ENCODE measurements at places on chromosomes 11 and 22. TPM values are rescaled to one million over a fixed set of nuclear protein-coding genes. Genes with fewer than 3 reads are reported as not detected.

GRCh38 chr11:22460181-22460580 is 122.0 kb downstream of the SLC17A6 start:
- no peaks in the 10 kb centered on the region for H3K4me1 ChIP-seq
- no peak overlapping the region for H3K27ac ChIP-seq
- H3K4me3 ChIP-seq: no peak overlapping the region
- H3K27me3 ChIP-seq: no peaks in the 10 kb centered on the region
- no peaks in the 10 kb centered on the region for H3K36me3 ChIP-seq
- DNase-seq: no peak

GRCh38 chr11:117929142-117929915 is at the start of gene TMPRSS13:
Gene TMPRSS13 (minus strand): TSS chr11:117929402. CDS start chr11:117929307, 95 bp downstream.
- H3K27me3 ChIP-seq: no peaks in the 10 kb centered on the region
- no peak for DNase-seq
- H3K4me1 ChIP-seq: peaks cover 44% of the 10 kb centered on the region
- H3K4me3 ChIP-seq: no peak within 1 kb of the TSS
- no peaks in the 10 kb centered on the region for H3K36me3 ChIP-seq

- no peak overlapping the region for H3K4me3 ChIP-seq
- no peaks in the 10 kb centered on the region for H3K4me1 ChIP-seq
- DNase-seq: no peak
- no peak overlapping the region for H3K27ac ChIP-seq
- no peaks in the 10 kb centered on the region for H3K27me3 ChIP-seq
Measured at GRCh38 chr22:42664976-42665831, 16.0 kb upstream of the CYB5R3 start.

OTUB1 gene
- 85.0 TPM for total RNA-seq

- H3K4me1 ChIP-seq: no peaks in the 10 kb centered on the region
- H3K4me3 ChIP-seq: no peak overlapping the region
- H3K36me3 ChIP-seq: no peaks in the 10 kb centered on the region
- H3K27me3 ChIP-seq: peaks cover 6% of the 10 kb centered on the region
- no peak for DNase-seq
Measured at GRCh38 chr22:22185844-22186499, 58.6 kb upstream of the VPREB1 start.

C11orf21 gene
- 8.8 TPM for total RNA-seq

AMPD3 gene
- total RNA-seq: 10.8 TPM

DNA sequence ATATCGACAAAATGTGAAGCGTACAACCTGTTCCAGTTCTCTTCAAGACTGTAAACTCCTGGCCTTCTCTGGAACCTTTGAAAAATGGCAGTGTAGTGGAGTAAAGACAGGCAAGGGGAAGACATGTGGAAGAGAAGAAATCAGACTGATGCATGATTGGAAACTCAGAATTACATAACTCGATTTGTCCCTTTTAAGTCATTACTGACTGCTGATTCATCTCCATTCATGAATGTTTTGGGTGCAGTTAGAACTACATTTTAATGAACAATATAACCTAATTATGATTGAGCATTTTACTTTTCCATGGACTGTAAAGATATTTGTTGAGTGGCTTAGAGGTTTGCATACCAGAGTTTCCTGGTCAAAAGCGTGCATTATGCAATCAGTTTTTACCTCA is 32.9 kb downstream of the FAT3 start:
- no peak for DNase-seq
- H3K36me3 ChIP-seq: no peaks in the 10 kb centered on the region
- H3K4me1 ChIP-seq: no peaks in the 10 kb centered on the region
- H3K4me3 ChIP-seq: no peak overlapping the region

GRCh38 chr22:38257181-38257580 is 15.6 kb downstream of the TMEM184B start:
- no peak for DNase-seq
- no peak overlapping the region for H3K27ac ChIP-seq
- no peaks in the 10 kb centered on the region for H3K36me3 ChIP-seq
- H3K4me3 ChIP-seq: no peak overlapping the region
- H3K27me3 ChIP-seq: no peaks in the 10 kb centered on the region
- no peaks in the 10 kb centered on the region for H3K4me1 ChIP-seq

FOXRED2 gene
- total RNA-seq: 23.7 TPM

VSIG10L2 gene
- not detected for total RNA-seq

THRSP gene
- total RNA-seq: not detected

PHF21B gene
- total RNA-seq: not detected

DNA sequence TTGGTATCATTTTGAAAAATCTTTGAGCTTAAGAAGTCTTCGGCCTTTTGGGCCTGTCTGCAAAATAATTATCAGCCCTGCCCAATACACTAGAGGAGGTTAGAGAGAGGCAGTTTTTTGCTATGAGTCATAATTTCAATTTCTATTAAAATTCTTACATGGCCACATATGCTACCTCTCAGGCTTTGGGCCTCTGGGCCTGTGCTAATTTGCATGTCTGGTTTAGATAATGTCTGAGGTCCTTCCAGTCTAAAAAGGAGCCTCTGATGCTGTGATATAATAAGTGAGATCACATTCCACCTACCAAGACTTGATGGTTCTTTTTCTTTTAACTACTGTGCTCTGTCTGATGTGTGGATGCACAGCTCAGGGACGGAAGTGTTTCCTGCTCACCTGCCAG is 70.8 kb downstream of the KCNJ1 start:
- no peak overlapping the region for H3K27ac ChIP-seq
- H3K27me3 ChIP-seq: no peaks in the 10 kb centered on the region
- H3K4me3 ChIP-seq: no peak overlapping the region
- no peaks in the 10 kb centered on the region for H3K4me1 ChIP-seq
- H3K36me3 ChIP-seq: peaks cover 31% of the 10 kb centered on the region

TPBGL gene
- 0.09 TPM for total RNA-seq

- H3K4me3 ChIP-seq: no peak overlapping the region
- no peak overlapping the region for H3K27ac ChIP-seq
Measured at GRCh38 chr22:39234472-39234787, 10.4 kb downstream of the PDGFB start.

DNA sequence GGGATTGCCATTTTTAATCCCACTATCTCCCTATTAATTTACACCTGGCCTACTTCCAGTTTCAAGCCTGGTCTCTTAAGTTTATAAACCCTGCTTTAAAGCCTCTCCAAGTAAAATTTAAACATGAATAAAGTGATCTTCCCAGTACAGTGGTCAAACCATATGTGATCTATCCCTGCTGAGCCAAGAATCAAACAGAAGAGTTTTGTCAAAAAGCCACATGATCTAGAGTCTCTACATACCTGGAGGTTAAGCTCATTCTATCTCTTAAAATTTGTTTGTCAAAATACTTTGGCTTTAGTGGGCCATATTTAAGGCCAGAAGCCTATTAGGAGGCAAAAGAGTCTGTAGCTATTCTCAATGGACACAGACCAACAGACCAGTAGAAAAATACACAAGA is 42.9 kb upstream of the DDI1 start:
- DNase-seq: no peak
- H3K4me1 ChIP-seq: no peaks in the 10 kb centered on the region
- no peak overlapping the region for H3K27ac ChIP-seq
- no peak overlapping the region for H3K4me3 ChIP-seq

- DNase-seq: no peak
- H3K27me3 ChIP-seq: no peaks in the 10 kb centered on the region
- H3K4me1 ChIP-seq: peaks cover 4% of the 10 kb centered on the region
Measured at GRCh38 chr11:129749141-129749540, 66.5 kb upstream of the TMEM45B start.

GRCh38 chr11:57700425-57700824 is 11.6 kb downstream of the MED19 start:
- H3K4me1 ChIP-seq: no peaks in the 10 kb centered on the region
- H3K27me3 ChIP-seq: no peaks in the 10 kb centered on the region
- H3K4me3 ChIP-seq: no peak overlapping the region
- no peak for DNase-seq
- no peak overlapping the region for H3K27ac ChIP-seq

LRRC4C gene
- not detected for total RNA-seq

CNIH2 gene
- total RNA-seq: 2.8 TPM

YPEL1 gene
- total RNA-seq: 2.4 TPM

PATE4 gene
- not detected for total RNA-seq

GRCh38 chr11:62015615-62016014 is 48.2 kb upstream of the FTH1 start:
- H3K27me3 ChIP-seq: no peaks in the 10 kb centered on the region
- H3K36me3 ChIP-seq: no peaks in the 10 kb centered on the region
- DNase-seq: no peak
- H3K27ac ChIP-seq: no peak overlapping the region
- no peak overlapping the region for H3K4me3 ChIP-seq

DNA sequence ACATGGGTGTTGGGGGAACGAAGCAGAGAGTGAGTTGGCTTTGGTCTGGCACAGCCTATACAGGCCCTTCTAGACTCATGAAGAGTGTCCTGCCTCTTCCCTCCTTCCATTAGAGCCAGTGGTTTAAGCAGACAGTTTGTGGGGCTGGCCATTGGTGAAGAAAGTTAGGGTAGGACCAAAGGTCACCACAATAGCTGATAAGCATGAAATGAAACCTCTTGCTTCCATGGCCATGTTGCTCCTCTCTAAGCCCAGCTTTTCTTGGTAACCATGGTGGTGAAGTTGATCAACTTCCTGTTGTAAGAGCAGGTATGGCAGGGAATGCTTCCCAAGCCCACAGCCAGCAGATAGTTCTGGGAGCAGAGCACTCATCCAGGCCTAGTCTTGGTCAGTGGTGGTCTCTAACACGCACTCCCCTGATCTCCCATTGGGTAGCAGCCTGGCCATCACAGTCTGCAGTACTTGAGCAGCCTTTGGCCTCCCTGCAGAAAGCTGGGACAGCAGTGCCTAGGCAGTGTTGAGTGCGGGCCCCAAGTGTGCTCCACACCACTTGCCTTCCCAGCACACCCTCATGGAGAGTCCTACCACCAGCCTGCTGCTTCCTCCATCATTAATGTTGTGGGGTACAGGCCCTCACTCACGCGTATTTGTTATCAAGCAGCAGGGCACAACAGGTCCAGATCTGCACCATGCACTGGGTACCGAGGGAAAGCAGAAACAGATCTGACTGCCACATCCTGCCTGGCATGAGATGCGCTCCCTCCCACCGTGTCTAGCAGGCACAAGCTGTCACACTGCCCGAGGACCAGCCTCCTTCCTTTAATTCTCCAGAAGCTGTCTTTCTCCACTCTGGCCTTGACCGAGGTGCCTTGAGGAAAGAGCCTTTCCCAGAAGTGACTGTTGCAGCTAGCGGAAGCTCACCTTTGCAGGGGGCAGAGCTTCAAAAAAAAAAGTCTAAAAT is 65.8 kb upstream of the SUSD2 start:
- H3K27ac ChIP-seq: no peak overlapping the region
- no peaks in the 10 kb centered on the region for H3K27me3 ChIP-seq
- no peaks in the 10 kb centered on the region for H3K4me1 ChIP-seq
- no peak overlapping the region for H3K4me3 ChIP-seq
- peaks cover 20% of the 10 kb centered on the region for H3K36me3 ChIP-seq
- no peak for DNase-seq

C22orf31 gene
- total RNA-seq: not detected

- DNase-seq: no peak
- no peaks in the 10 kb centered on the region for H3K36me3 ChIP-seq
- no peaks in the 10 kb centered on the region for H3K27me3 ChIP-seq
Measured at GRCh38 chr11:43035086-43035485, 276.7 kb upstream of the API5 start.

DNA sequence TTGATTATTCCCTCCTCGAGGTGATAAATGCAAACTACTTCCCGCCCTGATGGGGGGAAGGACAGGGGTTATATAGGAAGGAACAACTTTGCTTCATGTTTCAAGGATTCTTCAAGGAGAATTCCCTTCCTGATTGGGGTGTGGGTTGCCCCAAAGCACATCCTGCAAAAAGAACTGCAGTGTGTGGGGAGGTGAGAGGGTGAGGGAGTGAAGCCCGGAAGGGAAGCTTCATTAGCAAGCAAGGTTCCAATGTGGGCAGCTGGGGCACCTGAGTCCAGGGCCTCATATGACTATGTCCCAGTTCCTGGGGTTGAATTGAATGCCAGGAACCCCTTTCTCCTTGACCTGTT is 326.0 kb downstream of the MN1 start:
- no peaks in the 10 kb centered on the region for H3K4me1 ChIP-seq
- H3K27ac ChIP-seq: no peak overlapping the region
- no peaks in the 10 kb centered on the region for H3K27me3 ChIP-seq
- no peak overlapping the region for H3K4me3 ChIP-seq

GRCh38 chr22:49785841-49786471 is 41.7 kb downstream of the BRD1 start:
- no peaks in the 10 kb centered on the region for H3K27me3 ChIP-seq
- DNase-seq: no peak
- H3K4me3 ChIP-seq: no peak overlapping the region
- peaks cover 16% of the 10 kb centered on the region for H3K36me3 ChIP-seq

DNA sequence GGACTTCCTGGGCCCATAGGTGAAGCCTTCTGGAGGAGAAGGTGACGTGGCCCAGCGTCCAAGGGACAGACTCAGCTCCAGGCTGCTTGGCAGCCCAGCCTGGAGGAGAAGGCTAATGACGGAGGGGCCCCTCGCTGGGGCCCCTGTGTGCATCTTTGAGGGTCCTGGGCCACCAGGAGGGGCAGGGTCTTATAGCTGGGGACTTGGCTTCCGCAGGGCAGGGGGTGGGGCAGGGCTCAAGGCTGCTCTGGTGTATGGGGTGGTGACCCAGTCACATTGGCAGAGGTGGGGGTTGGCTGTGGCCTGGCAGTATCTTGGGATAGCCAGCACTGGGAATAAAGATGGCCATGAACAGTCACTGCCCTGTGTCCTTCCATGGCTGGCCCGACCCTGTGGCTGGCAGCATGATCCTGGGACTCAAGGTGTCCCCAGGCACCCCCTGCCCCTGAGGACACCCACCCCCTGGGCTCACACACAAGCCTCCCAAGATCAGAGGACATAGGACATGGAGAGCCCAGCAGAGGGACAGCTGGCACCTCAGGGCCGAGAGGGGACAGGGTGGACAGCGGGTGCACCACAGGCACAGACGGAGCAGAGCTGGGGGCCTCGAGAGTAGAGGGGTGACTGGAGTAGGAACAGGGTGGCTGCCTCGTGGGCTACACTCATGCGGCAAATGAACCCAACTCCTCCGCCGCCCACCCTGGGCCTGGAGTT is 10.1 kb downstream of the SIGIRR start:
- H3K36me3 ChIP-seq: no peaks in the 10 kb centered on the region
- no peak overlapping the region for H3K4me3 ChIP-seq
- no peaks in the 10 kb centered on the region for H3K27me3 ChIP-seq
- DNase-seq: no peak
- H3K27ac ChIP-seq: no peak overlapping the region

GRCh38 chr11:121099885-121100284 is 1.2 kb upstream of the TECTA start:
- no peaks in the 10 kb centered on the region for H3K27me3 ChIP-seq
- H3K27ac ChIP-seq: no peak overlapping the region
- no peak for DNase-seq

TMPRSS5 gene
- total RNA-seq: 0.26 TPM

NXPE2 gene
- not detected for total RNA-seq

PELI3 gene
- 6.6 TPM for total RNA-seq

GRCh38 chr11:109795234-109795633 is 298.0 kb upstream of the ZC3H12C start:
- no peaks in the 10 kb centered on the region for H3K27me3 ChIP-seq
- H3K27ac ChIP-seq: no peak overlapping the region
- no peaks in the 10 kb centered on the region for H3K4me1 ChIP-seq
- no peak for DNase-seq
- no peaks in the 10 kb centered on the region for H3K36me3 ChIP-seq
- no peak overlapping the region for H3K4me3 ChIP-seq

- no peak for DNase-seq
- no peaks in the 10 kb centered on the region for H3K27me3 ChIP-seq
- H3K4me3 ChIP-seq: no peak overlapping the region
- no peaks in the 10 kb centered on the region for H3K36me3 ChIP-seq
- no peak overlapping the region for H3K27ac ChIP-seq
- H3K4me1 ChIP-seq: peaks cover 3% of the 10 kb centered on the region
Measured at GRCh38 chr22:46079861-46080821, 70.2 kb upstream of the PPARA start.
